ENCODE measurements at places on chromosomes 6 and 20.

DNA sequence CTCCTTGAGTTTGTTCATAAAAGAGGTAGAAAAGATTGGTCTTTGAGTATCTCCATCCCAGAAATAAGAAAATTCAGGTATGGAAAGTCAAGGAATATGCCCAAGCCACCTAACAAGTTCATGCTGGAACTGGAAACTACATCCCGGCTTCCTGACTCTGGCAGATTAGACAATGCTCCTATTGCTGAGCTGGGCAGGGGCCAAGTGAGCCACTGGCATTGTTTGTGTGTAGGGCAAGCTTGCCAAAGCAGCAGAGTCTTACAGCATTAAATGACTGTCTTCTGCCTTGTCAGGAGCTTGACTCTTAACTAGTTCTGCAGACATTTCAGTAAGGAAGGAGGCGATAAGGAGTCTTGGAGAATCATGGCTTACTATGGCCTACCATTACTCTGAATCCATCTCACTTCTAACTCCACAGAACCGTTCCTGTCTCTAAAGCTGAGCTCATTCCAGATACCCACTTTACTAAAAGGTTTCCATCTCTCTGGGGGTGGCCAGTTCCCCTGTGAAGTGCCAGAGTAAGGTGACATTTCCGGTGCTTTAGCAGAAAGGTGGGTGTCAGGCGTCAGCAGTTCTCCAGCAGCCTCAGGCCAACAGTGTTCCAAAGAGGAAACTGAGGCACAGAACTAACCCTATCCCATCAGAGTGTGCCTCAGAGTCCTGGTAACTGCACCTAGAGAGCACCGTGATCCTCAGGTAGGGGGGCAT lies 30.1 kb downstream of the PRDM1 start:
- DNase-seq, result no peak

DNA sequence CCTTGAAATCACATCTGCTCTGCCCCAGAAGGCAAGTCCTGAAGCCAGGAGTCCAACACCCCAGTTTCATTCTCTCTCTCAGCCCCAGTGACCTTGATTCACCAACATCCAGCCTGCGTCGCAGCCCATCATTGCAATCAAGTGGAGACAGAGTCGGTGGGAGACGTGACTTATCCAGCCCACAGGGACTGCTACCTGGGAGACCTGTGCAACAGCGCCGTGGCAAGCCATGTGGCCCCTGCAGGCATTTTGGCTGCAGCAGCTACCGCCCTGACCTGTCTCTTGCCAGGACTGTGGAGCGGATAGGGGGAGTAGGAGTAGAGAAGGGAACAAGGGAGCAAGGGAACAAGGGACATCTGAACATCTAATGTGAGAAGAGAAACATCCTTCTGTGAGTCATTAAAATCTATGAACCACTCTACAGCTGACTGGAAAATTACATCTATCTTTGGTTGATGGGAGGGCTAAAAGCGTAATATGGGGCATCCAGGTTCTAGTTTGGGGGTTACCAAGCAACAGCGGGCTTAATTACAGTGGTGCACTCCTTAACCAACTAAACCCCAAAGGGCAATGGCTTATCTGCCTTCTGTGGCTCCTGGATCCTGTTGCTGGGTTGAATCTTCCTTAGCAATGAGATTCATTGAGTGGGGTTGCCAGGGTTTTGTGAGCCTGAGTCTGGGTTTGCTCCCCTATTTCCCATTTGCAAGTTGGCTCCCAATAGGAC lies 2.5 kb downstream of the LY6G6D start:
- no peak for DNase-seq

- no peak for DNase-seq
These were observed 114.3 kb downstream of the THBS2 start for GRCh38 chr6:169139179-169139971.

- DNase-seq, result no peak
These were observed 21.0 kb downstream of the KCNK5 start for GRCh38 chr6:39208223-39208739.

DNA sequence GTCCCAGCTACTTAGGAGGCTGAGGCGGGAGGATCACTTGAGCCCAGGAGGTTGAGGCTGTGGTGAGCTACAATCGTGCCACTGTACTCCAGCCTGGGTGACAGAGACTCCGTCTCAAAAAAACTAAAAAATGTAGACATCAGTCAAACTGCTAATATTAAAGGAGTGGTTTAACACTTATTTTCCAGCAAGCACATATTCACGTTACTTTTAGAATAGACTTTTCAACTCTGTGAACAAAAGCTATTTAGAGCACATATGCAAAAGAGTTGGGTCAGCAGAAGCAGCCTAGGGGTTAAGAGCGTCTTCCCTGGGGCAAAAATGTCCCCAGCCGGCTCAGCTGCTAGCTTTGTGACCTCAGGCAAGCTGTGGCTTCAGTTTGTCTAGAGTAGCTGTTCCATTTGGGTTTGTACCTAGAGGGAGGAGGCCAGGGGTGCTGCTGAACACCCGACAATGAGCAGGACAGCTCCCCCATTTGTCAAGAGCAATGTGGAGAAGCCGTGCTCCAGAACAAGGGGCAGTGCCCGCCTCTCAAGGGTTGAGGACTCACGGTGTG lies 62.5 kb upstream of the PTGIS start:
- DNase-seq, result no peak

DNA sequence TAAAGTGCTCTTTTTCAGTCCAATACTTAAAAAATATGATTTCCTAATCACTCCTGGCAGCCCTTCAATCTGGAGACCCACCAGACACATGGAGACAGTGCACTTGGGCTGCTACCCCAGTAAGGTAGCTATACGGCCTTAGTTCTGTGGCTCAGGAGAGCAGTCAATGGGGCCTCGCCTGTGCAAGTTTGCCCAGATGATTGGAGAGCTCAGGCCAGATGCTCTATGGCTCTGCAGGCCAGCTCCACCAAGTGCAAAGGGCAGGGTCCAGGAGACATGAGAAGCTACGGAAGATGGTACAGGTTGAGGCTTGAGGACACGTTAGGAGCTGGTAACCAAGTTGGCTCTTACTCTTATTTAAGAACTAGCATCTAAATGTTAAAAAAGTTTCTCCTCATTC lies 30.7 kb downstream of the STK38 start:
- no peak for DNase-seq

- DNase-seq, result no peak
These were observed 8.3 kb downstream of the ELOVL2 start for GRCh38 chr6:11035616-11036350.
